ENCODE measurements at places on chromosomes 13 and 19.

- peak; percentile 79 for DNase-seq
These were observed 17.1 kb upstream of the LRCH1 start for GRCh38 chr13:46535825-46536224.

GRCh38 chr13:22141716-22142115 is 470.8 kb downstream of the FGF9 start:
- DNase-seq = no peak

GRCh38 chr19:4984438-4984990 is 15.6 kb downstream of the KDM4B start:
- DNase-seq = no peak

DNA sequence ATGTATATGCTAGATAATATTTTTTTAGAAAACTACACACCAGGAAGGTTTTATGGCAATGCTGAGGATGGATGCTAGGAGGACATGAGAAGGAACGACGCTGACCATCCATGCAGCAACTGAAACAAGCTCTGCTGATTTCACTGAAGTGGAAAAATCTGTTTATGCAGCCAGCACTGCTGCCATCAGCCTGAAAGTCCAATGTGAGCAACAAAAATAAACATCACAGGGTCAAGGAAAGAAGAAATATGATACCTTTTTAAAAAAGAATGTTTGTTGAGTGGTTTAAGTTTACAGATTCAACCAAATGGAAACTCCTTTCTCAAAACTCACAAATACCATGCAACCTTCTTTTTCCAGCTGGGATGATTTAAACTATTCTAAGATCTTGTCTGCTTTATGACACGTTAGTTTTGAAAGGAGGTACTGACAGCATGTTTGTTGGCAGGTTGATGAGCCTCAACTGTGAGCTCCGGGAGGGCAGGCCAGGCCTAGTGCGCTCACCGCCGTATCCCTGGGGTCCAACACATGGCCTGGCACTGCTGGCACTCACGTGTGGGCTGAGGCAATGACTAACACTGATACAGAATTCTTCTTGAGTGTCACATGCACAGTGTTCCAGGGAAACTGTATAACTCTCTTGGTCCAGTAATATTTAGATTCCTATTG is 46.8 kb downstream of the LATS2 start:
- DNase-seq = no peak

DNA sequence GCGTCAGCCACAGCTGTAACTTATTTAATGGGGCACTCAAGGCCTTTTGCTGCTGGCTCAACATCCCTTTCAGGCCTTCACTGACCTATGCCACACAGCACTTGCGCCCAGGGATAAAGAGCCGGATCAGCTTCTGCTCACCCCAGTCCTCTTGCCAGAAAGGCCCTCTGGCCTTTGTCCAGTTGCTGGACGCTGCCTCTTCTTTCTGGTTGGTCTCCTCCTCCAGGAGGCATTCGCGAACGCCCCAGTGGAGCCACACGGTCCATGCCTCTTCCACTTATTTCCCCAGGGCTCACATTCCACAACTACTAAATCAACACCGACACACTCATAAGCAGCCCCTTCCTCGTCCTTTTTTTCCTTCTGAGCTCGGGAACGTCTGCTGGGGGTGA is 3.7 kb upstream of the ZNF329 start:
- DNase-seq = no peak
